ENCODE measurements at places on chromosomes 12 and 14.
A peak's percentile ranks its signal among the peaks of the same experiment; 100 is the strongest.

GRCh38 chr12:76670776-76671175 lies 93.1 kb upstream of the ZDHHC17 start:
- DNase-seq, result no peak

DNA sequence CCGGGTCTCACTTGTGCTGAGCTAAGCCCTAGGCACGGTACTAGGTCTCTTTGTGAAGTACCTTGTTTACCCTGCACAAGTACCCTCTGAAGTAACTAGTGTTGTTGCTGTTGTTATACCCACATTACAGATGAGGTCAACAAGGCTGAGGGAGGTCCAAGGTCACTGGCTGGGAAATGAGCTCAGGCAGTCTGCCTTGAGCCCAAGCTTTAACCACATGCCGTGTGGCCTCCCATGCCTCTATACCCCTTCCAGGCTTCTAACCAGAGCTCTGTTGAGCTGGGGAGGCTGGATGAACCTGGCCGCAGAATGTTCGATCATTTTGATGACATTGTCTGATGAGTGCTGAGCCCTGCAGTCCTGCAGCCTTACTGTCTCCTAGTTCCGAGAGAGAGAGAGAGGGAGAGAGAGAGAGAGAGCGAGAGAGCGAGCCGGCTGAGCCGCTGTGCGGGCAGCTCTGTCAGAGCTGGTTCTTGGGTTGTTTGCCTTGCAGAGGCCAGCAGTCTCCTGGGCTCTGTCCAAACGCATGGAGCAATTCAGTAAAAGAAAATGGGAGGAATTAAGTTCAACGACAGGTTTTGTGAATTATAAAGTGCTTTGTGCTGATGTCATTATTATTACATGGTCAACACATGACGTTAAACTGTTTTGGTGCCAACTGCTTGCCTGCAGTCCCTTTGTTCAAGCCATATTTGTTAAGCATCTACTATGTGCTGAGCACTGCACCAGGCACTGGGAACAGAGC lies 13.1 kb downstream of the JDP2 start:
- DNase-seq, result no peak

DNA sequence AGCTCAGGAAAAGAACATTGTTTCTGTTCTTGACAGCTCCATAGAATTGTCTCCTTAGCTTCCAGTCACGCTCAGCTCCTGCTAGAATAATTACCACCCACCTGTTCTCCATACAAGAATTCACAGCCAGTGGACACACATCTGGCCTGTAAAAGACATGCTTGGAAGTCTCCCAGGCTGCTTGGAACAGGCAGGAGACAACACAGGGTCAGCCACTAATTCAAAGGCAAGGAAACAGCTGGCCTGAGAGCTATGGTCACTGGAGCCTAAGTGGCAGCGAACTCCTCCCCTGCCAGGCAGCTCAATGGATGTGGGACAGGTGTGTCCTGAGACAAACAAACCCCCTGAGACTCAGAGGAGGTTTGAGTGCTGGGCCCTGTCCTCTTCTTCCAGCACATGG lies 22.9 kb upstream of the LTBP2 start:
- DNase-seq, result no peak

GRCh38 chr12:53677016-53677799 lies 1.3 kb upstream of the ATP5MC2 start:
- DNase-seq, result no peak

DNA sequence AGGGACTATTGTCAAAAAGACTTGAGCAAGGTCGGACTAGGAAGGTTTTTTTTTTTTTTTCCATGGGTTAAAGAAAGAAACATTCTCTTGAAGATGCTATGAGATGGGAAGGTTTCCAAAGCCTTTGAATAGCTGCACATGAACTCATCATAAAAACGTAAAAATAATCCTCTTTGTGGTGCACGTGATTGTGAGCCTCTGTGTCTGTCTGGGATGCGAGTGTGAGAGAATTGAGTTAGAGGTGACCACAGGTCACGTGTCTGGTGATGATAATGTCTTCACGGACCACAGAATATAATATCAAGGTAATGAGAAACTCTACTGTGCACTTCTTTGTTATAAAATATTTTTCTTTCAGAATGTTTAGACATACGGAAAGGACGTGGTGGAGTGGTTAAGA lies 24.3 kb upstream of the ADGRD1 start:
- DNase-seq, result no peak

- DNase-seq, result no peak
Observed at GRCh38 chr14:33567731-33568130, 383.1 kb downstream of the EGLN3 start.

- peak; percentile 77 for DNase-seq
Observed at GRCh38 chr12:7005311-7005710, 13.0 kb downstream of the LPCAT3 start.

GRCh38 chr12:62757048-62757447 lies 177.9 kb downstream of the PPM1H start:
- DNase-seq, result no peak

DNA sequence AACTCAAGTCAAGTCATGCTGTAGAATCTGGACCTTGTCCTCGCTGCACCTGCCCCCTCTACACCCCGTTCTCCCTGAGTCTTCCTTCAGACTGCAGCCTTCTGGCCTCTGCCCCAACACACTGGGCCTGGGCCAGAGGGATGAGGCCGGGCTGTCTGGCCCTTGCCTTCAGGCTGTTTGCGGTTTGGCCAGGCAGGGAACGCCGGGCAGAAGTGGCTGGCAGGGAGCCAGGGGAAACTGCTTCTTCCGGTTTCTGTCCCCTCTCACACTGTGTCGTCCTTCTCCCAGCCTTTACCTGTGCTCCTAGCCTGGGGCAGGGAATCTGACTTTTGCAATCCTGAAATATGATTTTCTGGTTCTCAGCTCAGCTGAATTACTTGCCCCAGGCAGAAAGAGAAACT lies 13.5 kb downstream of the DGLUCY start:
- no peak for DNase-seq

DNA sequence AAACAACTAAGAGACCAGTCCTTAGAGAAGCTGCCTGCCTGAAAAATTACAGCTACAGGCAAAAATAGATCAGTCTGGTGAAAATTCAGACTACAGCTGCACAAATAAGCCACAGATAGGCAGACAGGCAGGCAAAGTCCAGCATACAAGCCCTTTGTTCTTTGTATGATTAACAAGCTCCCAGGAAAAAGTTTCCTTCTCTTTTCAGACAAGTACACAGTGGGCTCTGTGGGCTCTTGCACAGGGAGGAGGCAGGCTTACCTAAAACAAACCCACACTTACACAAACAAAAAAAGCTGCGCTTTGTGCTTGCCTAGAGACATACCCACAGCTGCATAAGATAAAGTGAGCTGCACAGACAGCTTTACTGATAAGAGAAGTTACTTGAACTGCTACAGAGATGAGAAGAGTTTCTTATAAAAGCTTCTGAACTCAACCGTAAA lies 7.7 kb downstream of the OR6C68 start:
- no peak for DNase-seq

- DNase-seq, result no peak
Observed at GRCh38 chr12:77973579-77973978, 142.9 kb downstream of the NAV3 start.

DNA sequence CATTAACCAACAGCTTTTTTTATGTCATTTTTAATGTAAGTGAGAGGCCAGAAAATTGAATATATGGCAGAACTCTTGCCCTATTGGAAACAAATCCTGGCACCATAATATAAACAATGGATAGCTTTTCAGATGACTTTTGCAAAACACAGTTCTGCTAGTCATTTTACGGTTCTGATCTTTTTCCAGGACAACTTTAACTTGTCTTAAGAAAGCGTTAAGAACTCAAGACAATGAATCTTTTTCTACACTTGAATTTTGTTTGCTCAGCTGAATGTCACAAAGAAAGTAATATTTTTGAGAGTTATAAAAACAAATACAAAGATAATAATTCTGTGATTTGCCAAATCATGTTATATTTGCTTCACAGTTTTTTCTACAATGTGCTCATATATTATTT lies 13.2 kb downstream of the KERA start:
- no peak for DNase-seq

DNA sequence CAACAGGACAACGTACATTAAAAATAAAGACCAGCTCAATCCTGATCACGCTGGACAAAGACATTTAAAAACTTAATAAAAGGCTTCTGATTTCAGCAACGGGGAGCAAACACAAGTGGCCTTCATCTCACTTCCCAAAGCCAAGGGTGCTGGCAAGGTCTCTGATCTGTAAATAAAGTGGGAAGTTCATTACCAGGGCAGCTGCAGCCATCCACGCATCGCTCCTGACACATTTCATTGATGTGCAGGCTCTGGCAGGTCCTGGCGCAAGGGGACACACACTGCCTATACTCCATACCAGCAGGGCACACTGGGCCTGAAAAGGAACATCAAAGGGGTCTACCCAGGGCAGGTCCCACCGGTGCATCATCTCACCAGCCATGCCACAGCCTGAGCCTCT lies 51.0 kb downstream of the VWF start:
- no peak for DNase-seq
